ENCODE measurements at places on chromosomes 6 and 20. TPM values are rescaled to one million over a fixed set of nuclear protein-coding genes. Genes with fewer than 3 reads are reported as not detected.

The AIF1 gene
- 60.5 TPM for polyA plus RNA-seq

The DTD1 gene
- polyA plus RNA-seq, result 28.3 TPM

GRCh38 chr20:16205507-16205906 is 367.7 kb downstream of the KIF16B start:
- no peak for DNase-seq

GRCh38 chr6:103119056-103119455 is 1725.5 kb downstream of the GRIK2 start:
- no peak for DNase-seq

The APOM gene
- polyA plus RNA-seq, result 95.0 TPM

DNA sequence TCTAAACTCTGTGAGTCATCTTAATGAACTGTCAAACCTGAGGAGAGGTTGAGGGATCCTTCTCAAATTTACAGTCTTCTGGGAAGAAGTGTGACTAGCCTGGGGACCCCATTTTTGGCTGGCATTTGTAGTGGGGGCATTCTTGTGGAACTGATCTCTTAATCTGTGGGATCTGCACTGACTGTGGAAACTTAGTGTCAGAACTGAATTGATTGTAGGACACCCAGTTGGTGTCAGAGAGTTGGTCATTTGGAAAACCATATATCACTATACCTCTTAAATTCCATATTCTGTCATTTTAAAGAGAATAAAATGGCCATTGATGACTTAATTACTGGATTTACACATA is 48.3 kb downstream of the LAMA4 start:
- DNase-seq, result no peak

DNA sequence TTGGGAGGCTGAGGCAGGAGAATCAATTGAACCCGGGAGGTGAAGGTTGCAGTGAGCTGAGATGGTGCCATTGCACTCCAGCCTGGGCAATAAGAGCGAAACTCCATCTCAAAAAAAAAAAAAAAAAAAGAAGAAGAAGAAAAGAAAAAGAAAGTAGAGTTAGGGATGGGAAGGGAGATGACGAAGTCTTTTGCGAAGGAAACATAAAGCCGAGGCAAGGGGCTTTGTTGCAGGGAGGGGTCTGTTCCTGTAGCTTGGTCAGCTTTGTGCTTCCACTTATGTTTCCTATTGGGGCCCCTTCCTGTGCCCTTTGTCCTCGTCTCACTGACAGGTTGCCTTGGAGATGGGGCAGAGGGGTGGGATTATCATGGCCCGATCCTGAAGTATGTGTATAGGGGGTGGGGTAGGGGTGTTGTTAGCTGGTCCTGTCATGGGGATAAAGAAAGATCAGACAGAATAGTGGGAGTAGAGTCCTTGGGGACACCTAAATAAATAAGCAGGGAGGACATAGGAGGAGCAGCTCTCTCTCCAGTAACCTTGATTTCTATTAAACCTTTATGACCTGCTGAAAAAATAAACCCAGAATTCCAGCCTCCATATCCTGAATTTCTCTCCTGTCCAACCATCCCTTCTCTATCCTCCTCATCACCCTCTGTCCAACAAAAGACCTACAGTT is 1.1 kb upstream of the CLIC1 start:
- peak; percentile 83 for DNase-seq

The FERMT1 gene
- polyA plus RNA-seq, result 5.4 TPM

GRCh38 chr6:106181664-106182418 is 95.7 kb downstream of the PRDM1 start:
- no peak for DNase-seq

GRCh38 chr20:11098888-11099287 is 425.1 kb upstream of the JAG1 start:
- no peak for DNase-seq

DNA sequence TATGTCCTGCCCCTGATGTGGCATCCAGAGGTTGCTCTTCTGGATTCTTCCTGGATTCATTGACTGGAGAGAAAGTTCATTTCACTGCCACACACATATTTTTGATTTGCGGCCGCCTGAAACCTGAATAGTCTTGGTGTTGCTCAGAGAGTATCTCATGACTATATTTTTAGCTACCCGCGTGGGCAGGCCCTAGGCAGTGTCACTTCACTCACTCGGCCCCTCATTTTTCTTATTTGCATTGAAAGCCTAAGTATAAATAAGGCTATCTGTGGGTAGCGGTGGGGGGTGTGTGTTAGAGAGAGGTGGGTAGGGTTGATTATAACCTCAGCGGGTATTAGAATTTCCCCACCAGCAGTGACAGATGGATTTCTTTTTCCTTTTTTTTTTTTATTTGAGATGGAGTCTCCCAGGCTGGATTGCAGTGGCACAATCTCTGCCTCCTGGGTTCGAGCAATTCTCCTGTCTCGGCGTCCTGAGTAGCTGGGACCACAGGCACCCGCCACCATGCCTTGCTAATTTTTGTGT is 113.5 kb downstream of the JARID2 start:
- DNase-seq, result no peak

All from left kidney (tissue), 8 donors.